ENCODE measurements at places on chromosomes 2 and 18.

DNA sequence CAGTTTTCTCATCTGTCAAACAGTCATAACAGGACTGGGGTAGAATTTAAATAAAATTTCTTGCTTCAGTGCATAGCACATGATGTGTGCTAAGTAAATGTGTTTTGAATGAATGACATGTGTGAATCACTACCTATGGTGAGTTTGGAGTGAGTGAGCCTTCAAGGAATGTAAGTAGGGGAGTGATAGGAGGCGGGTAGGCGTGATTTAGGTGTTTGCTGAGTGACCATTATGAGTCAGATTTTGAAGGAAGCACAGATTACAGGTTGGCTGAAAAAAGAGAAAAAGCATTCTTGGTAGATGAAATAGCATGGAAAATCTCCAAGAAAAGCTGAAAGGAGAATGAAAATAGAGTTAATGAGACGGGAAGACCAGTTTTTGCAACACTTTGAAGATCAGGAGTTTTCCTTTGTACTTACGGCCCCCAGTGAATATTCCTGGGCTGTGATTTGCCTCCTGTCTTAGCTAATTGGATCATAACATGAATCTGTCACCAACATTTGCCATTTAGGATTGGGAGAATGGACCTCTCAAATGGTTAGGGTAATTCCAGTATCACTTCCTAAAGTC, 136.9 kb upstream of the GATA6 start:
- DNase-seq = no peak

GRCh38 chr2:119958670-119959268, 54.1 kb upstream of the EPB41L5 start:
- no peak for DNase-seq

DNA sequence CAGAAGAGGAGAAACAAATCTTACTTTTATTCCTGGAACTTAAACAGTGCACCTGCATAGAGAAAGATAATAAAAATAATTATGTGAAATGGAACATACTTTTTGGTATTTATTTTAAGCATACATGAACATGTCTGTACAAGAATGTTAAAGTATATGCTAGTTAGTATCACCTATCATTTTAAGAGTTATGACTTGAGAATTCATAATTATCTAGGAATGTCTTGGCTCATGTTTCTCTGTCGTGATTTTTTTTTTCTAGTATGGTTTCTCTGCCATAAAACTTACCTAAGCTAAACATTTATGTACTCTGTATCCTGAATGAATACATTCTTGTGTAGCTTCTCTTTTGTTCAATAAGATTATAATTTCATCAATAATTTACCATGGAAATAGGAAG, 4.2 kb downstream of the SERPINB7 start:
- DNase-seq = no peak

GRCh38 chr2:2251255-2251654, 79.8 kb downstream of the MYT1L start:
- DNase-seq = no peak

DNA sequence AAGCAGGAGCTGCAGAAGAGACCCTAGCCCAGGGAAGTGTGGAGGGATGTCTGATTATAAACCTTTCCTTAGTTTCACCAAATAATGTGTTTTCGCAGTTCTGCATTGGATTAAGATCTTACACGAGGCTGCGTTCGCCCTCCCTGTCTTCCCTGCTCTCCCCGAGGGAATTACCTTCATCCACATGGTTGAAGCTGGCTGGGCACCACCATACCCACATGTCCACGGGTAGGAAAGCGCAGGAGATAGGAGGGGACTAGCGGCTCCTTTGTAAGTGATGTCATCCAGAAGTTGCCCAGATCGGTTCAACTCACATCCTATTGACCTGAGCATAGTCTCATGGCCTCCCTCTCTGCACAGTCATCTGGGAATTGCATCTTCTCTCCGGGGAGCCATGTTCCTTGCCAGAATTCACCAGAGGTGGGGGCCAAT, 1.1 kb downstream of the TTL start:
- DNase-seq = no peak

DNA sequence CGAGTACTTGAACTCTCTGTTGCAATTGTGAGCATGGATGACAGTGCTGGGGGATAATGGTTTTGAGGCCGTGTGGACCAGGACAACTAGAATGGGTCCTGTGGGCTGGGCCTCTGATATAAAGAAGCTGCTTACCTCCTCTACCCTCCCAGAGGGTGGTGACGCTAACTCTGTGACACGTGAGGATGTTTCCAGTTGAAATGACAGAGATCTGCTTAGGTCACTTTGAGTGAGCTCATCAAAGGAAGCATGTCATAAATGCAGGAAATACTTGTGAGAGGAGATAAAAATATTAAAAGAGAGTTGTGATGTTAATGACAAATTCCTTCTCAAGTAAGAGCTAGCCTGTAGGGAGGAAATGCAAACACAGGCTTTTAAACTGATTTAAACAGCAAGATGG, 16.4 kb downstream of the RMC1 start:
- no peak for DNase-seq

GRCh38 chr2:20614201-20615067, 36.5 kb downstream of the HS1BP3 start:
- DNase-seq = no peak

DNA sequence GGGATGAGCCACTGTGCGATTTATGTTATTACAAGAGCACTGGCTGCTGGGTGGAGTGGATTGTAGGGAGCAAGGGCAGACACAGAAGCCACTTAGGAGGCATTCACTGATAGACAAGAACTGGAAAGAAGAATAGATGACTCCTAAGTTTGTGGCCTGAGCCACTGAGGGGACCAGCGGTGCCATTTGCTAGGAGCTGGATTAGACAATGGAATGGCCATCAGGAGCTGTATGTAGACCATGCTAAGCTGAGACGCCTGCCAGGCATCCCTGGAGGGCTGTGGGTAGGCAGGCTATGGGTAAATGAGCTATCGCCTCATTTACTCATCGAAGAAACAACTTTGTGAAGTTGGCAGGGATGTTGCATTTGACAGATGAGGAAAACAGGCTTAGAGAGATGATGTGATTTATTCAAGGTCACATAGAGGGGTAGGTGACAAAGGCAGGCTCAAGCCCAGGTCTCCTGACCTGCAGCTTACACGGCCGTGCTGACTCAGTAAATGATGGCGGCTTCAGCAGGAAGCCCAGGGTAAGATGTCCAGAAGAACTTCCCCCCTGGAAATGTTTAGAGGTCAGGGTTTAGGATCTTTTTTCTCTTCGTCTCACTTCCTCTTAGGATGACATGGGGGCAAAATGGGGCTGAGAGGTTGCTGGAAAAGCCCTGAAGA, 2.8 kb downstream of the MFSD2B start:
- DNase-seq = no peak

- no peak for DNase-seq
These were observed 19.9 kb downstream of the FAM98A start for GRCh38 chr2:33579227-33579626.

- no peak for DNase-seq
These were observed 40.6 kb upstream of the ST3GAL5 start for GRCh38 chr2:85929096-85930050.

DNA sequence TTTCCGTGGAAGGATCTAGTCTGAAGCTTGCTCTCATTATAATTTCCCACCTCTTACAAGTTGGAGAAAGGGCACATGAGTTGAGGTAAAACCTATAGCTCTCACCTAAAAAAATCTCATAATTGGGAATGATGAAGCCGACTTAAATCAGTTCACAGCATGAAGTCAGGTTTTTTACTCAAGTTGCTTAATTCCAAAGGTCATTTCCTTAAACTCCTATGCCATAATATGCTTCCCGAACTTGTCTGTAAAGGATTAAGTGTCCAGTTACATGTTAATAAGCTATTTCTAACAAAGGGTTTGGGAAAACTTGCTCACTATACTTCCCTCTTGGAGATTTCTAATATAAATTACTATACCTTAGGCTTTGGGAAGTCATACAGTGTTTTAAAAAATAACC, 481.2 kb downstream of the NUP35 start:
- no peak for DNase-seq

DNA sequence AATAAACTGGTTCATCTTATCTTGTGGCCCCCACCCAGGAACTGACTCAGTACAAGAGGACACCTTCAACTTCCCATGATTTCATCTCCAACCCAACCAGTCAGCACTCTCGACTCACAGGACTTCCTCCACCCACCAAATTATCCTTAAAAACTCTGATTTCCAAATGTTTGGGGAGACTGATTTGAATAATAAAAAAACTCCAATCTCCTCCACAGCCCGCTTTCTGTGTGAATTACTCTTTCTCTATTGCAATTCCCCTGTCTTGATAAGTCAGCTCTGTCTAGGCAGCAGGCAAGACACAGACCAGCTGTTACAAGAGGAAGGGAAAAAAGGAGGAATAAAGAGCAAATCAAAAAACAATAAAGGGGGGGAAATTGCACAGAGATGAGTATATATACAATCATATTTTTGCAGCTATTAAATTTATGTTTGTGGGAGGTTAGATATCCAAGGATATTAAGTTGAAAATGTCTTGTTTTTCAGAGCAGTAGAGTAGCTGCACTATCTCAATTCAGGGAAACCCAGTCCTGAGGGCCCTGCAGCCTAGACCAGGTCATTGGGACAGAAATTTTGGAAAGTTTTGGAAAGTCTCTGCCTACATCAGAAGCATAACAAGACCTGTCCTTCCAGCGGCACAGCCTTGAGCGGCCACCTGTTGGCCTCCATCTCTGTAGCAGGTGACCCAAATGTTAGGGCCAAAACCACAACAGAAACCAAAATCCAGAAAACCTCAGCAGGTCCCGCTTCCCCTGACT, 32.8 kb upstream of the SIGLEC15 start:
- DNase-seq = no peak

GRCh38 chr18:75314117-75314516, 103.5 kb downstream of the TSHZ1 start:
- DNase-seq = no peak

DNA sequence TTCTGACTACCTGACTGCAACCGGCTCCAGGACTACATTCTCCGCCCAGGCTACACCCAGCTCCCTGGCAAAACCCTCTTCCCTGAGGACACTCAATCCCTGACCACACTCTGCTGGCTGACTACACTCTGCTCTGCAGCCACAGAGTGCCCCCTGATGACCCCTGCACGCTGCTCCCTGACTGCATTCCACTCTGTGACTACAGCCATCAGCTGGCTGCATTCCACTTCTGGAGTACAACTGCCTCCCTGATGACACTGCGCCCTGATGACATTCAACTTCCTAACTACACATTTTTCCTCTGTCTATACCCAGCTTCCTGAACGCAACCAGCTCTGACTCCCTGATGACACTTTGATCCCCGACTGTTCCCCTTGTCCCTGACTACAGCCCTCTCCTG, 71.3 kb upstream of the NRXN1 start:
- no peak for DNase-seq

- DNase-seq = no peak
These were observed 686 bp upstream of the RGPD8 start for GRCh38 chr2:112433932-112434730.

DNA sequence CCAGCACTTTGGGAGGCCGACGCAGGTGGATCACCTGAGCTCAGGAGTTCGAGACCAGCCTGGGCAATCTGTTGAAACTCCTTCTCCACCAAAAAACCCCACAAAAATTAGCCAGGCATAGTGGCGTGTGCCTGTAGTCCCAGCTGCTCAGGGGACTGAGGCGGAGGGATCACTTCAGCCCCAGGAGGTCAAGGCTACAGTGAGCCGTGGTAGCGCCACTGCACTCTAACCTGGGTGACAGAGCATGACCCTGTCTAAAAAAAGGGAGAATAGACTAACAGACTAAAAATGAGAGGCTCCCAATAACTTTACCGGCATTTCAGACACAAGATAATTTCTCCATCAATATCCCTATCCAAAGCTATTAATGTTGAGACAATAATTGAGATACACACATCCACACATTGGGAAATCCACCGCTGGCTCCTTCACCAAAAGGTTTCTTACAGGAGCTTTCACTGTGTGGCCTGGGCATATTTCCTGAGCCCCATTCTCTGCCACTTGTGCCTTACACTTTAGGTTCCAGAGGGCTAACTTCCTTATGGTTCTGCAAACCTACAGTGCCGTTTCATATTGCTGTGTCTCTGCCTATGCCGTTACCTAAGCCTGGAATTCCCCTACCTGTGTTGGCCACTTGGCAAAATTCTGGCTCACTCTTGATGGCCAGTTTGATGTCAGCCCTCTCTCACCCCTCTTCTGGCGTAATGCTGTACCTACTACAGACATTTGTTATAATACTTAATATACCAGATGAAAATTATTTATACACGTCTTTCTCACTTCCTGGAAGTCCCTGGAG, 115.8 kb upstream of the ZFP36L2 start:
- no peak for DNase-seq

GRCh38 chr2:170965446-170966225, 36.6 kb downstream of the GORASP2 start:
- no peak for DNase-seq

DNA sequence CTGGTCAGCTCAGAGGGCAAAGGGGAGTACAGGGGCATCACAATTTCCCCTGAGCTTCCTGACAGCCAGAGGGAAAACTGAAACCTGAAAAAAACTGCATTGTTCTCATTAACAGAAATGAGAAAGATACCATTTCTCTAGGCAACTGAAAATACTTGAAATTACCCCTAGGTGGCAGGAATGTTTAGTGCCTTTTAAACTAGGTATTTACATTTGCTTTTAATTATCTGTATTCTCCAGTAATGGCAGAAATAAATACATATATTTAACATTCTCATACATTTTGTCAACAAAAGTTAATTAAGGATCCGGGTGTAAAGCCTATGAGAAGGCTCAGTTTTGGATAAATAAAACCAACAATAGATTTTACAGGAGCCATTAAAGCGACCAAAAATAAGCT, 34.5 kb downstream of the RPL31 start:
- no peak for DNase-seq

- DNase-seq = no peak
These were observed 430.6 kb upstream of the ID2 start for GRCh38 chr2:8251291-8251690.

GRCh38 chr2:208915401-208915800, 508.4 kb upstream of the MAP2 start:
- no peak for DNase-seq

GRCh38 chr2:49053156-49053555, 101.2 kb downstream of the FSHR start:
- no peak for DNase-seq

DNA sequence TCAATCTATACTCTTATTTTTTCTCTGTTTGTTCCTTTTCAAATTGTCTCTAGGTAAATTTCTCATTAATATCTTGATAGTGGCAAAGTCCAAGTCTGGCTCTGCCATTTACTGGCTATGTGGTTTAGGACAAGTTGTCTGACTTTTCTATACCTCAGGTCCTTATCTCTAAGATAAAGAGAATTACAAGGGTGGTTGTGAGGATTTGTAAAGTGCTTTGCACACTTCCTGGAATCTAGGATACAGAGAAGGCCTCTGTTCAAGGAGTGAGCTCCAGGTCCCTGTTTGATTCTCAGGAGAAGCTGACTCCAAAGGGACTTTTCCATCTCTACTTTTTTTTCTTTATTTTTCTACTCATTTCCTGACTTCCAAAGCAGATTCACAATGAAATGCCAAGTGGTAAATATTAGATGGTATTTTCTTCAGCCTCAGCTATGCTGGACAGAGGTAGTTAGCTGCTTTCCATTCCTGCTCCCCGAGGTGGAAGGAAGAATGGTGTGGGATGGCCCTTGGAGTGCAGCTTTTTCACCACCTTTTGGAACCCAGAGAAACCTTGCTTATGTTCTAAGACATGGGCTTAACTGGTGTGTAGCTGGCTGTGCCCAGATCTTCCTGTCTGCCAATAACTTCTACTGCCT, 90.5 kb downstream of the GALNT1 start:
- no peak for DNase-seq

Data from LNCaP clone FGC (cell line).